Liver (tissue), 10 donors: ENCODE measurements at places on chromosomes 13 and 19. TPM values are rescaled to one million over a fixed set of nuclear protein-coding genes. Genes with fewer than 3 reads are reported as not detected.

GPR183 gene
- 4.3 TPM for polyA plus RNA-seq

TRPC4 gene
- 0.04 TPM for polyA plus RNA-seq

ZSCAN5B gene
- polyA plus RNA-seq: not detected

MBD3L2 gene
- polyA plus RNA-seq: not detected

PROZ gene
- 40.7 TPM for polyA plus RNA-seq

KIR2DL1 gene
- not detected for polyA plus RNA-seq

CYP4F8 gene
- polyA plus RNA-seq: not detected

CNFN gene
- polyA plus RNA-seq: 0.57 TPM

CERS4 gene
- 57.2 TPM for polyA plus RNA-seq

CADM4 gene
- polyA plus RNA-seq: 0.47 TPM

COX7A1 gene
- 11.4 TPM for polyA plus RNA-seq

IGFLR1 gene
- 59.7 TPM for polyA plus RNA-seq

ZNF577 gene
- 2.0 TPM for polyA plus RNA-seq

CCDC8 gene
- 0.48 TPM for polyA plus RNA-seq

CBARP gene
- polyA plus RNA-seq: 0.06 TPM

ZNF441 gene
- polyA plus RNA-seq: 1.8 TPM

ZNF229 gene
- polyA plus RNA-seq: 0.88 TPM

GRCh38 chr13:76853481-76853880, 32.7 kb downstream of the KCTD12 start:
- DNase-seq: no peak

DNA sequence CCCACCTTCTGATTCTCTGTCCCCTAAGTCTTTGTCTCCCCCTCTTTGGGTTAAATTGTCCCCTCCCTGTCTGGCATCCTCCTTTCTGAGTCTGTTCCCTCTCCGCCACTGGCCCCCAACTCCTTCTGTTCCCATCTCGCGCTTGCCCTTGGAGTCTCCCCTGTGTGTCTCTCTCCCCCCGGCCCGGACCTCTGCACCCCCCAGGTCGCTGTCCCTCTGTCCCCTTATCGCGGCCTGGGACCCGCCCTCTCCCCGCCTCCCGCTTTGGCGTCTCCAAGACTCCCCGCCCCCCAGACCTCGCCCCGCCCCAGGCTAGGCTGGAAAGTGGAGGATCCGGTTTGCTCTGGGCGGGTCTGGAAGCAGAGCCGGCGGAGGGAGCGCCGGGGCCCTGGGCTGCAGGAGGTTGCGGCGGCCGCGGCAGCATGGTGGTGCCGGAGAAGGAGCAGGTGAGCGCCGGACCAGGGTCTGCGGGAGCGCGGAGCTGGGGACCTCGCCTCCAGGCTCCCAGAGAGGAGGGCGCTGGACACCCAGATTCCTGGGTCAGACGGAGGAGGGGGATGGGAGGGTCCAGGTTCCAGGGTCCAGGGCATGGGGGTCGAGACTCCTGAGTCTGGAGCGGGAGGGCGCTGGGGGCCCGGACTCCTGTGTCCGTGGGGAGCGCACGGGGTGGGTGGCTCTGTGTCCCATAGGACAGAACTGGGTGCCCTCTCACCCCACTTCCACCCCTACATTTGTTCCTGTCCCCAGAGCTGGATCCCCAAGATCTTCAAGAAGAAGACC, at the start of gene TRPM4:
TSS of gene TRPM4 (plus strand) at position 348 of the 780 bp plus-strand sequence. CDS start at position 423, 75 bp downstream.
- peak; percentile 86 for DNase-seq

DNA sequence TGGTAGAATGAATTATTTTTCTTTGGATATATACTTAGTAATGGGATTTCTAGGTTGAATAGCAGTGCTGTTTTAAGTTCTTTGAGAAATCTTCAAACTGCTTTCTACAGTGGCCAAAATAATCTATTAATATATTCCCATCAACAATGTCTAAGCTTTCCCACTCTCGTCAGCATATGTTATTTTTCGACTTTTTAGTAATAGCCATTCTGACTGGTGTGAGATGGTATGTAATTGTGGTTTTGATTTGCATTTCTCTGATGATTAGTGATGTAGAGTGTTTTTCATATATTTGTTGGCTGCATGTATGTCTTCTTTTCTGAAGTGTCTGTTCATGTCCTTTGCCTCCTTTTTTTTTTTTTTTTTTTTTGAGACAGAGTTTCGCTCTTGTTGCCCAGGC, 90.2 kb upstream of the CSNK1A1L start:
- DNase-seq: no peak

DNA sequence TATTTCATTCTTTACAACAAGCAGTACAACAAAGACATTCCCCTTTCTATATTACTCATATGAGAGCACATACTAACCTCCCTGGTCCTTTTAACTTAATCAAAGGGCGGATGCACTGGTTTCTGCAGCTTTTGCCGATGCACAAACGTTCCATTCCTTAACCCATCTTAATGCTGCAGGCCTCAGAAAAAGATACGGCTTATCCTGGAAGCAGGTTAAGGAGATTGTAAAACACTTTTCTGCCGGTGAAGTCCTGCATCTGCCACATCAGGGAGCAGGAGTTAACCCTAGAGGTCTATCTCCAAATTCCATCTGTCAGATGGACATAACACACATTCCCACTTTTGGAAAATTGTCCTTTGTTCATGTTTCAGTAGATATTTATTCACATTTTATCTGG, 11.5 kb upstream of the ZNF814 start:
- DNase-seq: no peak

DNA sequence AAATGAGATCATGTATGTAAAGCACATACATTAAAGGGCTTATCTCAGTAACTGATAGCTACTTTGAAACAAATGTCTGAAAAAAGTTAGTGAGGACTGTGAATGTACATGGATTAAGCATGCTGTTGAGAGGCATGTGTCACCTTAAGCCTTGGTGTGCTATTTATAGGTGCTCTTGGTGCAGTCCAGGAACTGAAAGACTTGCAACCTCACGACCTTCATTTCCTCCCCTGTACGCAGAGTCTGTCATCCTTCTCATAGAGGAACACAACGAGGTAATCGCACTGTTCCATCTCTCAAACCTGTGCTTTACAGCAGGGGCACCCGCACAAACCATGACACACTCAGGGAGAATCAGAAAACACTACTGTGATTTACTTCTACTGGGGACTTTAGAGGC, 65.6 kb downstream of the UFM1 start:
- DNase-seq: no peak

GRCh38 chr19:27794494-27795042, 1418.4 kb downstream of the UQCRFS1 start:
- no peak for DNase-seq

GRCh38 chr19:18756896-18757295, 34.2 kb downstream of the COMP start:
- no peak for DNase-seq

- no peak for DNase-seq
Measured at GRCh38 chr19:29956855-29957254, 14.8 kb downstream of the URI1 start.

GRCh38 chr19:3014135-3014534, 14.9 kb downstream of the TLE2 start:
- no peak for DNase-seq

DNA sequence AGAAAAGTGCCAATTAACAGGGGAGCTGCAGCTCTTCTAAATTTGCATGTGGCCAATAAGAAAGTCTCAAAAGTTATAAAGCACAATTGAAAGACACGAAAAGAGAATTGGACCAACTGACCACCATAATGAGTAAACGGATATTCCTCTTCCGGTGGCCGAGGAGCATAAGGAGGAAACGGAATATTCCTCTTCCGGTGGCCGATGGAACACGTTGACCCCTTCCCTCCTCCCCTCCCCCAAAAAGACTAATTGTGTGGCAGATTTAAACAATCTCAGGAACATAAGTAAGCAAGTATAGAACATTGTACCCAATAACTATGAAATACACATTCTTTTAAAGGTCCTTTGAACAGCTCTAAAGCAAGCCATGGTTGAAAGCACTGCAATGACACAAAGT, 41.2 kb upstream of the TUBGCP3 start:
- DNase-seq: no peak

- peak; percentile 40 for DNase-seq
Measured at GRCh38 chr13:46387064-46387851, at the start of gene RUBCNL. Gene RUBCNL, minus strand, starts transcription at chr13:46387252. Its CDS starts 14,777 bp downstream, at chr13:46372475.

DNA sequence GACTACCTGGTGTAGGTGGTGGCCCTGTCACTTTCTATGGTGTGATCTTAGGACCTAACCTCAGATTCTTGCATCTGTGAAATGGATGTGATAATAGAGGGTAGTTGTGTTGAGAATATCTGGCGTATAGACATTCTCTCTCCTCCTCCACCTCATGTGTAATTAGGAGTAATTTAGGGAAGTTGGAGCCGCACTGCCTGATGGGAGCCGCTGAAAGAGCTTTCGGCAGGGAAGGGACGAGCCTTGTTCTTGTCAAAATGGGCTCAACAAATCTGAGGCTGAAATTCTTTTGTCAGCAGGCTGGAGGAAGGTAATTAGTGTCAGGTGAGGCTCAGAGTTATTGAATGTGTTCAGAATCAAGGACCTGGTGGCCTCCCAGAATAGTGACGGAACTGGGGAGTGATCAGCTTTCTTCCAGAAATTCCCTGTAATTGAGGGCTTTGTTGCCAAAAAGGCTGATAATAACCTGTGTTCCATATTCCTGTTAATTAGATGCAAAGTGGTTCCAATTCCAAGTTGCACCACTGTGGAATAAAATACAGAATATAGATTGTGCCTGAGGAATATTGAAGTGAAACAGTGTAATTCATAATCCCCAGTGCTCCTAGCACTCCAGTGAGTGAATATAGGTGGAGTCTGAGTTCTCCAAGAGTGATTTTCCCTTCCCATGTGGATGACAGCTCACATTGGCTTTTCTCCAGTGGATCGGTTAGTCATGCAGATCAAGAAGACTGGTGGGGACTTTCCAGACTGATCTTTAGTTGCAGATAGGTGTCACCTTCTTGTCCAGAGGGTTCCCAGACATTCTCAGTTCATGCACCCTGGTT, 47.5 kb downstream of the SPATA13 start:
- no peak for DNase-seq

GRCh38 chr13:45209229-45209628, 8.4 kb upstream of the KCTD4 start:
- DNase-seq: no peak

DNA sequence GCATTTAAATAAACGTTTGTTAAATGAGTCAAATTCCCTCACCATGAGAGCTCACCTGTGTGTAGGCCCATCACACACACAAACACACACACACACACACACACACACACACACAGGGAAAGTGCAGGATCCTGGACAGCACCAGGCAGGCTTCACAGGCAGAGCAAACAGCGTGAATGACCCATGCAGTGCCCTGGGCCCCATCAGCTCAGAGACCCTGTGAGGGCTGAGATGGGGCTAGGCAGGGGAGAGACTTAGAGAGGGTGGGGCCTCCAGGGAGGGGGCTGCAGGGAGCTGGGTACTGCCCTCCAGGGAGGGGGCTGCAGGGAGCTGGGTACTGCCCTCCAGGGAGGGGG, 8.5 kb upstream of the CEACAM5 start:
- DNase-seq: peak; percentile 19

DNA sequence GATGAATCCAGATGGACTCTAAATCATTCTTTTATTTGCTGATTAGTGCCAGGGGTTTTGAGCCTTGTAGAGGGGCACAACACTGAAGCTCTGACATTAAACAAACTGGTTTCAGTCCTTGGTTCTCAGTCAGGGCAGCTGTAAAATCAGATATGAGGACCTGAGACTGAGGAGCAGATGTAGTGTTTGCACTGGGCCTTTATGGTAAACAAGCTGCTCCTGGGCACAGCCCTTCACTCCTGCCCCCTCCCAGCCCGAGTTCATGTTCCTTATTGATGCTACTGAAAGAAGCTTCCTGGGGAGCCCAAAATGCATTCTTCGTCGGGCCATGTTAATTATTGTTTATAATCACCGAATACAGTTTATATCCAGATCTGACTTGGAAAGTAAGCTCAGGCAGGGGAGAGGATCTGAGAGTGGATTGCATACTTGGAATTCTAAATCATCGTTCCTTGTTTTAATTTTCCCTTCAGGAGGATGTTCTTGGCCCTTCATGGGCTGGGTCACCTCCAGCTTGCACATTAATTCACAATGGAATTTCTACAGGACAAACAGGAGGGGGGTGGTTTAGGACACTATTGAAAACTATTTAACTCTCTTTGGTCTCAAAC, 213.5 kb downstream of the FGF9 start:
- DNase-seq: no peak

DNA sequence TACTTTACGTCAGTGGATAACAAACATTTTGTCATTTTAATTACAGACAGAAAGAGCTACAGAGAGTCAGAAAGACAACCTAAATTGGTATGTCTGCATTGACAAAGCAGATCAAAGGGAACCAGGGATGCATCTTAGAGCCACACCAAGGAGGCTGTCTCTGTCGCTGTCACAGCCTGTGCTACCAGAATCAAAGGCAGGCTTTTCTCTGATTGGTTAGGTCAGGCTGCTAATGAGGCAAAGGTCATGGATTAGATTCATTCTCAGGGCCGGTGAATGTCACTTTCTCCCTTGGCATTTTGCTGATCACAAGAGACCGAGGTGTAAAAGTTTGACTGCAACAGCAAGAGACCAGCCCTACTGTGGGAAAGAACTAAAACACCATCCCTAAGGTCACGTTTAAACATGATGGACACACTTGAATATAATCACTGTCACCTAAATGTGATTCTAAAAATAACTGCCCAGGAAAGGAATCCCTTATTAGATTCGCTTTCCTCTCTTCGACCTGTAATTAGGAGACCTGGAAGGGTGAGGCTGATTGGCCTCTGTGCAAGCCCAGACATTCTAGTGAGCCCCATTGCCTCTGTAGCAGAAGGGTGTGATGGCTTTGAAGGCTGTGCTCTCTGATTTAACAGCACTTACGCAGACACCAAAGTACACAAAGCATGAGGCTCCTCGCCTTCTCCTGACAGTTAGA, 314.4 kb upstream of the NBEA start:
- no peak for DNase-seq

GRCh38 chr13:28819735-28820098, 422 bp upstream of the MTUS2 start:
- peak; percentile 62 for DNase-seq

- no peak for DNase-seq
Measured at GRCh38 chr13:112545856-112546255, 42.1 kb downstream of the TUBGCP3 start.

GRCh38 chr13:42041684-42042035, 6.8 kb upstream of the DGKH start:
- peak; percentile 50 for DNase-seq

GRCh38 chr19:35869327-35870123, 1.2 kb downstream of the APLP1 start:
- peak; percentile 57 for DNase-seq

GRCh38 chr19:1668486-1669270, 16.3 kb upstream of the TCF3 start:
- DNase-seq: no peak

DNA sequence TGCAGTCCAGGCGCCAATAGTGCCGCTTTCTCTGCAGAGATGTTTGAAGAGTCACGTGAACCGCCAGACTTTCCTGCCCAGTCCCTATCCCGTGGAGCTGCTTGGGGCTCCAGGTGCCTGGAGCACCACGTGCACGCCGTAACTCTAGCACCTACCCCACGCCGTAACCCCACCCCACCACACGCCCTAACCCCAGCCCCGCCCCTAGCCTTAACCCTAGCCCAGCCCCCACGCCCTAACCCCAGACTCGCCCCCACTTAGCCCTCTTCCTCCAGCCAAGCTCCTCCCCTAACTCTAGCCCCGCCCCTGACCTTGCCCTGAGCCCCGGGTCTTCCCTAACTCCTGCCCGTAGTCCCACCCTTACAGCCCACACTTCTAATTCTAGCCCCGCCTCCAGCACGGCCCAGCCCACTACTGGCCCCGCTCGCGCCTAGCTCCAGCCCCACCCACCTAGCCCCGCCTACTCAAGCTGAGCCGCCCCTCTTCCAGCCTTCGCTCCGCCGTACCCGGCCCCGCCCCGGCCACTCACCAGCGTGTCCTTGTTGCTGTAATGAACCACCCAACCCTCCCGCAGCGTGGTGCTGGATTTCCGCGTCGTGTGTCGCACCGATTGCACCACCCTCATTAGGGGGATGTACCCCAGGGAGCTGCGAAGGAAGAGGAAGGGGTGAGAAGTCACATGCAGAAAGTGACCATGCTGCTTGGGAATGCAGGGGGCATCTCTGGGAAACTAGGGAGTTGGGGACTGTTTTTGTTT, 19.5 kb downstream of the PRKD2 start:
- DNase-seq: peak; percentile 97
